ENCODE measurements at places on chromosomes 1 and 21. TPM values are rescaled to one million over a fixed set of nuclear protein-coding genes. Genes with fewer than 3 reads are reported as not detected.

DNAJB4 gene
- total RNA-seq, result 29.1 TPM

NRIP1 gene
- 20.2 TPM for total RNA-seq

CELA3A gene
- total RNA-seq, result not detected

ARHGEF10L gene
- 7.5 TPM for total RNA-seq

RSPH1 gene
- 0.91 TPM for total RNA-seq

SLC5A9 gene
- total RNA-seq, result not detected

C1orf116 gene
- total RNA-seq, result 4.5 TPM

CRYAA gene
- not detected for total RNA-seq

C4BPA gene
- total RNA-seq, result 0.55 TPM

PRELP gene
- total RNA-seq, result not detected

CHODL gene
- not detected for total RNA-seq

VWA1 gene
- total RNA-seq, result 16.5 TPM

CXADR gene
- total RNA-seq, result 12.0 TPM

SPRR2B gene
- total RNA-seq, result not detected

GPR89A gene
- 11.7 TPM for total RNA-seq

NIBAN1 gene
- 0.90 TPM for total RNA-seq

PRAMEF8 gene
- total RNA-seq, result not detected

RBM15 gene
- total RNA-seq, result 7.4 TPM

GRIK3 gene
- total RNA-seq, result not detected

LRIG2 gene
- 3.0 TPM for total RNA-seq

UBR4 gene
- 105 TPM for total RNA-seq

THEM5 gene
- not detected for total RNA-seq

ZSWIM5 gene
- 0.81 TPM for total RNA-seq

DMBX1 gene
- 0.71 TPM for total RNA-seq

LENEP gene
- not detected for total RNA-seq

ACTL8 gene
- total RNA-seq, result 1.6 TPM

KCNT2 gene
- not detected for total RNA-seq
